ENCODE measurements at places on chromosomes 1 and 21.

DNA sequence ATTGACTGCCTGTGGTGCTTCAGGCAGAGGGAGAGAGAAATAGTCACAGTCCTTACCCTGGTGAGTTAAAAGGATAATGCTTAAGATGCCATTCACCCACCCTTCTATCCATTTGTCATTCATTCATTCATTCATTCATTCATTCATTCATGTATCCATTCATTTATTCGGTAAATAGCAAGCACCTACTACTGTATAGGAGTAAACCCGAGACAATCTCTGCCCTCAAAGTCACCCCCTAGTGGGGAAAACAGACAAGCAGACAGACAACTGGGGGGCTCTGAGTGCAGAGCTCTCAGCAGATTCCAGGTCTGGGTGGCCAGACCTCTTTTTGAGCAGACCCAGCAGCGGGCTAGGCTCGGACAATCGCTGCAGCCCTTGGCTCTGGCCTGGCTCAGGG is 14.1 kb upstream of the ACTL8 start:
- DNase-seq = no peak

GRCh38 chr1:12488666-12489354 is 129.2 kb downstream of the DHRS3 start:
- no peak for DNase-seq

DNA sequence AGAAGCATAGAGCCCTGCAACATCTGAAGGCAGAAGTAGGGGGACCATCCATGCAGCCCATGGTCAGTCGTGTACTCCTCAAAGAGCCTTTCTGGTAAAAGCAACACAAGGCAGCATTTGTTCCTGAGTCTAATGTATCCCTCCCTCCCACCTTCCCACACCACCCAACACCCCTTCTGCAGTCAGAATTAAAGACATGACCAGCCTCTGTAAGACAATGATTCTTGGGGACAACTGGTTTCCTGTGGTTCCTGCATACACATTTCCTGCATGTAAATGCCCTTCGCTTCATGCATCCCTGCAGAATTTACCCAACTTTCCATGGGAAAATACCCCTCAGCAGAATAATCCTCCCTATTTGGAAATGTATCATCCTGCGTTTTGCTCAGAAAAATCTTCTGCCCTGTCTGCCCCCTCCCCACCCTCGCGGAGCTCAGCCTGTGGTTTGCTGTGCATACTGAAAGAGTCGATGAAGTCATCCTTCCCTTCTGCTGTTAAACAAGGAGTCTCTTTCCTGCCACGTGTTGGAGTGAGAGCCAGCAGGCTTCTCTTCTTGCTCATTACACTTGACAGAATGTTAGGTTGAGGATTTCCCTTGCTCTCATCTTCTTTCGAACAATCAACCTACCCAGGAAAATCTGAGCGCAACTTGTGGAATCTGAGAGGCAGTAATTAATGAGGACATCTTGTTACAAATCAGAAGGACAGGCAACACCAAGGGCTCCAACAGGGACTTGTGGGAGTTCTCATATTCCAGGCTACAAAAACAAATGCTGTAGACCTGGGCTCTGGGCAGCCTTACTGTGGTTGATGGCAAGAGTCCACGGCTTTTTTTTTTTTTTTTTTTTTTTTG is 4.7 kb downstream of the TNN start:
- DNase-seq = peak; percentile 42

- no peak for DNase-seq
Observed at GRCh38 chr1:150164779-150165178, 15.1 kb downstream of the PLEKHO1 start.

- DNase-seq = no peak
Observed at GRCh38 chr1:30024411-30025195, 698.8 kb downstream of the MATN1 start.

GRCh38 chr21:14824126-14824525 is 240.7 kb downstream of the NRIP1 start:
- no peak for DNase-seq

DNA sequence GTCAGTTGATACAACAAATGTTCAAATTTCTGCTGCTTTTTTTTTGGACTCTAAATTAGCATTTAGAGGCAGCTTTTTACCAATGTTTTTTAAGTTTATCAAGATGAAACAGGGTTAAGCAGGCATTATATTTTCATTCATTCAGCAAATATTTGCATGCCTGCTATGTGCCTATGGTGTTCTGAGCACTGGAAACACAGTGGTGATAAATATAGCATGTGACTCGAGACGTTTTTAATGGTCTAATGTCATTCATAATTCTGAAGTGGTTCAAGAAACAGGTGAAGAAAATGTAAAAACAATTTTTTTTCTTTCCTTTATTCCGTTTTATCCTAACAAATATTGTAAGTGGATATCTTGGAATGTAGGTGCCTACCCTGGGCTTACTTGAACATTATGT is 26.8 kb downstream of the NEK7 start:
- no peak for DNase-seq

Measured in T47D (cell line).